CD4-positive, alpha-beta T cell treated with Interleukin-12 subunit alpha and Interleukin-12 subunit beta, for 1 hour (primary cell): ENCODE measurements at places on chromosomes 16 and 17.

- no peak for DNase-seq
Observed at GRCh38 chr16:27973678-27974077, 89.8 kb downstream of the GSG1L start.

DNA sequence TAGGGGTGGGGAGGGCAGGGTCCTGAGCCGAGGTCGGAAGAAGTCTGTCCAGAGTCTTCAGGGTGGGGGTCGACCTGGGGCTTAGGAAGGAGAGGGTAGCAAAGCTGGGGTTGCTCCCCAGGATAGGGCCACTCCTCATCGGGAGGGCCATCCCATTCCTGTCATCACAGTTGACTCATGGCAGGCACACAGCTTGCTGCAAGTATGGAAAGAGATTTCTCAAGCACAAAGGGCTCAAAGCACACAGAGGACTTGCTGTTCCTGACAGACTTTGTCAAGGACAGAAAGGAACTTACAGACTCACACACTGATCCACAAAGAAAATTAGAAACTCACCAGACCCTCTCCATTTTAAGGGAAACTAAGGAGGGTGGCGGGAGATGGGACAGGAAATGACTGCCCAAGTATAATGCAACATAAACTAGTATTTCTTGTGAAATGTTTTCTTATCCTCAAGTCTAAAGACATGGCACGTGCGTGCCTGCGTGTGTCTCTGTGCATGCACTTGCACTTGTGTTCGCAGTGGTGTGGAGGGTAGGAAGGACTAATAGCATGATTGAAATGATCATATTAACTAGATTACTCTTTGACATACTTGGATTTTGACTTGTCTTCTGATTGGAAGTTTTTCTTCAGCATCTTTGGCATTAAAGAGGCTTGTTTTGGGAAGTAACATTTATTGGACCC, 2.4 kb downstream of the AOC2 start:
- DNase-seq = no peak

DNA sequence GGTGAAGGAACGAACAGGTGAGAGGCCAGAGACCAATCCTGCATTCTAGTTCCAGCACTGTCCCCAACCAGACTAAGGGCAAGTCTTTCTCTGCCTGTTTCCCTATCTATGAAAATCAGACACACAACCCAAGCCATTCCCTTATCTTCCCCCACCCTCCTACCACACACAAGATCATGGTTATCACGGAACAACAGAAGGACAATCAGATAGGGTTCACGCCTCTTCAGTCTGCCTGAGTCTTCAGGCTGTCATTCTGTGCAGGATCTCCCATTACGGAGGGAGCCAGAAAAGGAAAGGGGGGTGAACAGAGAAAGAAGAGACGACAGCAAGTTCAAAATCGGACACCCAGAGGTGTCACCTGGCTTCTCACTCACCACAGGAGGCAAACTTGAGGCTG, 11.1 kb downstream of the TLE7 start:
- DNase-seq = no peak

DNA sequence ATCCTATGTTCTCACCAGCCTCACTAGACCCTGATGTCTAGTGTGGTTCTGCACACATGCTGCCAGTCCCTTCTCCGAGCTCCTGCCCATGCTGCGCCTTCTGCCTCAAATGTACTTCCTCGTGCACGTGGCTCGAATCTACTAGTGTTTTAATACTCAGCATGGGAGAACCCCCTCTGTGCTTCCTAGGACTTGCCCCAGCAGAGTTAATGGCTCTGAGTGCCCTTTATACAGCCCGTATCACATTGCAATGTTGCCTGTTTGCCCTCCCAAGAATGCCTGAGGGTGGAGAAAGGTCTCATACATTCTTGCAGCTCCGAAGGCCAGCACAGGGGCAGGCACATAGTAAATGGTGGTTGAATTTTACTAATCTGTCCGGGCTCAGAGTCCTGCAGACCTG, 190.8 kb upstream of the NLRP1 start:
- no peak for DNase-seq
